ENCODE measurements at places on chromosomes 2 and 18. TPM values are rescaled to one million over a fixed set of nuclear protein-coding genes. Genes with fewer than 3 reads are reported as not detected.

The MSH6 gene
- total RNA-seq, result 59.5 TPM

The KCNG2 gene
- 0.80 TPM for total RNA-seq

The ATP5F1A gene
- 389 TPM for total RNA-seq

The RNF25 gene
- 20.0 TPM for total RNA-seq

The SCN3A gene
- total RNA-seq, result 2.3 TPM

The FMNL2 gene
- 45.6 TPM for total RNA-seq

The PDE1A gene
- 5.5 TPM for total RNA-seq

The UGT1A4 gene
- total RNA-seq, result 0.21 TPM

The TUBB6 gene
- total RNA-seq, result 57.8 TPM

The TUBA3D gene
- not detected for total RNA-seq

The TRIM54 gene
- 0.48 TPM for total RNA-seq

The SPDYA gene
- total RNA-seq, result 6.9 TPM

Measured in lung (tissue), 17 donors.